ENCODE measurements at places on chromosomes 11 and 22.

DNA sequence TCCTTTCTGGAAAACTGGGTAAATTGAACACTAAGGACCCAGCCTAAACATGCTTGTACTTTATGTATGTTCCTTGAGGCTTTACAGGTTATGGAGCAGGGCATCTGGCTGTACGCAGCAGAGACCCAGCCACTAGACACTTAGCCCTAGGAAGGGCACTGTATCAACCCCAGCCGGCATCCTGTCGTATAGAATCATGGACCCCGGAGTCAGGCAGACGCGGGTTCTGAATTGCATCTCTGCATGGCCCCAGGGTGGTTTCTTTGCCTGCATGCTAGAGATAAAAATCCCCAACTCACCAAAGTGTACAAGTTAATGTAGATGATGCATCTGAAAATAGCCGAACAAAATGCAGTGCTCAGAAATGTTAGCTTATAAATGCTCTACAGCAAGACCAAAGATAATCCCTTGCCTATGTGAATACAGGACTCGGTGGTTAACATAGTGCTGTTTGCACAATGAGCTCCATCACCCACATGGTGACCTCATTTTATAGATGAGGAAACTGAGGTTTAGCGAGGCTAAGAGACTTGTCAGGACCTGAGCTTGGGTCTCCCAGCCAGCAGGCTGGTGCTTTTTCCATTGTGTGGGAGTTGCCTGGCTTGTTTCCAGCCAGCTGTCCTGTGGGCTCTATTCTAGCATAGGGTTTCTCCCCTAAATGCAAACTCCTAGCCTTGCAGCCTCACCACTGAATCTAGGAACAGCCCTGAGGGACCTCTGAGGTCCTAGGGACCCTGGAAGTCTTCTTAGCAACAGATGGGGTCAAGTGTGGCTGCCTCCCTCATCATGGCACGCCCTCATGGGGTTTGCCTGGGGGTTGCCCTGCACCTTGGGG, 7.3 kb downstream of the CD6 start:
- DNase-seq, result no peak

- DNase-seq, result no peak
Observed at GRCh38 chr22:48556222-48556621, 1271.5 kb downstream of the BRD1 start.

DNA sequence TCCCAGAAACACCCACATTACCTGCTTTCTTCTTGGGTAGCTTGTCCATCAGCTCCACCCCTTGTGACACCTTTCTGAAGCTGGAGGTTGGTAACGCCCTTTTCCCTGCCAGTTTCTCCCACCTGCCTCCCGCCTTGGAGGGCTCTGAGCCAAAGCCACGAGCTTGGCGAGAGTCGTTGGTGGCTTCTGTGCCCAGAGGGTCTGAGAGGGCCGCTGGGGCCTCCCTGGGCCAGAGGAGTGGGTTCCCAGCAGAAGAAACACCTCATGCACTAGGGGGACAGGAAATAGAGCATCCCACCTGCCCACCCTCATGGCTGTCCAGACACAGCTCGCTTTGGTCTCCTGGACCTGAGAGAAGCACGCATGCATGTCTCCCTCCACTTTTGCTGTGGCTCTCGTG, 37.9 kb downstream of the B3GAT1 start:
- DNase-seq, result no peak

- no peak for DNase-seq
Observed at GRCh38 chr22:40050258-40050657, 55.5 kb downstream of the FAM83F start.

- DNase-seq, result no peak
Observed at GRCh38 chr22:45805413-45805812, 133.8 kb downstream of the ATXN10 start.

DNA sequence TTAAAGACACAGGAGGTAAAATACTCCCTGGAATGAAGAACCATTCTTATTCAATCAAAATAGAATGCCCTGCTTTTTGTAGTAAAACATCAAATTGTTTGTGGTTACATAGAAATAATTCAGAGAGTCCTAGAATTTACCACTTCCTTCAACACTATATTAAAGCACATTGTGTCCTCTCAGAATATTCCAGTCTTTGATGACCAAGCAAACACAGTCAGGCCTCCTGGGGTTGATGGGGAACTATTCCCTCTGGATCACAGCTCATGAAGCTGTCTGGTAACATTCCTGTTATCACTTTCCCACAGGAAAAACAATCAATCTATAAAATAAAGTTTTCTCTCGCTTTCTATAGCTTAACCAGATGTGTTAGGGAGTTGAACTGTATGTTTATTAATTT, 389.3 kb downstream of the KCNA4 start:
- DNase-seq, result no peak

DNA sequence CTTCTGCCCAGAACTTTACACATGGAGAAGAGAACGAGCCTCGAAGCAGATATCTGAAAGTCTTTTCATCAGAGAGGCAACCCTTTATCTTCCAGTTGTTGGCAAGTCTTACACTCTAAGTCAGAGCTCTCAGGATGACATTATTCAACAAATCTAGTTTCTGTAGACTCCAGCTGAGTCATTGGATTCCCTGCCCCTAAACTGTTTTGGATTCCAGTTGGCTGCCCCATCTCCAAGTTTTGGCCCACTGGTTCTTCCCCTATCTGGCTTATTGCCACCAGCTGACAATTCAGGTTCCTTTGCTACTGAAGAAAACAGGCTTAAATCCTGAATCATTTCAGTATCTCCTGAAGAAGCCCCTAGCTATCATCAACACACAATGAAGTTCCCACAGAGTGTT, 14.2 kb downstream of the SAAL1 start:
- no peak for DNase-seq

DNA sequence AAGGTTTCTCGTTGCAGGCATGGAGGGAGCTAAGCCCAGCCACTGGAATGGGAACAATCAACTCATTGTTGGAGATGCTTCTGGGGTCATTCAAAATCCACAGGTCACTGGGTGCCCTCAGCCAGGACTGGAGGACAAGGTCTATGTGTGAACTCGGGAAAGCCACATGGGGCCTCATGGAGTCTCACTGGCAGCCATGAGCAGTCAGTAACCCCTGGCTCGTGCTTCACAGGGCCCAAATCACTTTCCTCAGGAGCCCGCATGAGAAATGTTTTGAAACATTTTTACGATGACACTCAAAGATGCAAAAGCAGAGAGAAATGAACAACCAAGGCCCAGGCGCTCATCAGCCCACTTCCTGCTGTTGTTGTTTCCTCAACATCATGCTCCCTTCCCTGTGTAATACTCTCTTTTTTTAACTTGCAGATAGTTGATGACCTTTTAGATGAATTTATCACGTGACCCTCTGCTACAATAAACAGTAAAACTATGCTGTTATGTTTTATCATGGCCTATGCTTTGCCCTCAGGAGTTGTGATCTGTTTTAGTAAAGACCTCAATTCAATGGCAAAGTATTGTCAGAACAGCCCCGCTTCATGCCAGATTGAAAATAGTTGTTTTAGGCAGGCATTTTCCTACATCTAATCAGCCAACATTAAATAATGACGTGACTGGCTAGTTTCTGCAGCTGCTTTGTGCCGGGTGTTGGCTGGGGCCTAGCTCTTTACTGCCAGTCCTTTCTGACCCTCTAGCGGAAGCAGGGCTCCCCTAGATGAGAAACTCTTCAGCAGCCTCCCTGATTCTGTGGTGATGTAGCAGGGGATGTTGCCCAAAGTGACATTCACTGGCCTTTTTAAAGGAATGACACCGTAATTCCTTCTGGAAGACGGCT, 39.7 kb downstream of the ADAMTS15 start:
- no peak for DNase-seq

Data from GM03348 (cell line).